HEK293T (cell line): ENCODE measurements at places on chromosomes 3 and 15.
A peak's percentile ranks its signal among the peaks of the same experiment; 100 is the strongest.

- peak; percentile 48 for DNase-seq
Observed at GRCh38 chr3:132721479-132722164, 587 bp downstream of the NPHP3 start.

DNA sequence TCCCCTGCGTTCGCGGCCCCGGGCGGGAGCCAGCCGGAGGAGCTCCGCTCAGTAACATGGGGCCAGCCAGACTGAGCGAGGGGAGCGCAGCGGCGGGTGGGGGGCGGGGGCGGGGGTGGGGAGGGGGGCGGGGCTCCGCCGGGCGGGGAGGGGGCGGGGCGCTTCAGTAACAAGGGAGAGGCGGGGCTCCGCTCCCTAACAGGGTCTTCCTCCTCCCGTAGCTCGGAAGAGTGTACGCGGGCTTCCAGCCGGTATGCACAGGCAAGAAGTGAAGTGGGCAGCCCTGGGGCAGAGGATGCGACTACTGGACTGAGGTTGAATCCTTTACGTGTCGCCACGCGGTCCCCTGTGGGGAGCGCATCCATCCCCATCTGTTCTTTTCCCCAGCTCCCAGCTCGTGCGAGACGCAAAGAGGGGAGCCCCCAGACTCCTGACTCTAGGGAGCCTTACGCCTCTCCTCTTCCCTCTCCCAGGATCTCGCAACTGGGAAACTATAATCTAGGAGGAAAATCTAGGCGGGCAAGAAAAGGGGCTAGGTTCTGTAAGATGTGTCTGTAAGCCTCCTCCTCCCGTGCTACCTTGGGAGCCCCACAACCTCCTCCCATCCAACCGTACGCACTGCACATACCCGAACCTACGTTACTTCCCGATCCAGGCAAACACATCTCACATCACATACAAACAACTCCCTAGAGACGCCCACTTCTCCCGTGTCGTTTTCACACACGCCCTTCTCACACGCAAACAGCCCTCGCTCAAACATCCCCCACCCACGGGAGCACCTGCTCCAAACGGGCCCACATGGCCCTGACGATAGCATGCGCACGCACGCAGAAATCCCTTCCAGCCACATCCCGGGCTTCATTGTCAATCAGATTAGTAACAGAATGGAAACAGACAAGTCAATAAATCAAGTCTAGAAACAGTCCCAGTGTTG, at the start of gene SHF:
TSS of gene SHF (minus strand) at position 73 of the 937 bp plus-strand sequence. CDS start at position 58, 15 bp downstream.
- peak; percentile 70 for DNase-seq

GRCh38 chr3:134229038-134229437, 21.6 kb downstream of the RYK start:
- DNase-seq: no peak

DNA sequence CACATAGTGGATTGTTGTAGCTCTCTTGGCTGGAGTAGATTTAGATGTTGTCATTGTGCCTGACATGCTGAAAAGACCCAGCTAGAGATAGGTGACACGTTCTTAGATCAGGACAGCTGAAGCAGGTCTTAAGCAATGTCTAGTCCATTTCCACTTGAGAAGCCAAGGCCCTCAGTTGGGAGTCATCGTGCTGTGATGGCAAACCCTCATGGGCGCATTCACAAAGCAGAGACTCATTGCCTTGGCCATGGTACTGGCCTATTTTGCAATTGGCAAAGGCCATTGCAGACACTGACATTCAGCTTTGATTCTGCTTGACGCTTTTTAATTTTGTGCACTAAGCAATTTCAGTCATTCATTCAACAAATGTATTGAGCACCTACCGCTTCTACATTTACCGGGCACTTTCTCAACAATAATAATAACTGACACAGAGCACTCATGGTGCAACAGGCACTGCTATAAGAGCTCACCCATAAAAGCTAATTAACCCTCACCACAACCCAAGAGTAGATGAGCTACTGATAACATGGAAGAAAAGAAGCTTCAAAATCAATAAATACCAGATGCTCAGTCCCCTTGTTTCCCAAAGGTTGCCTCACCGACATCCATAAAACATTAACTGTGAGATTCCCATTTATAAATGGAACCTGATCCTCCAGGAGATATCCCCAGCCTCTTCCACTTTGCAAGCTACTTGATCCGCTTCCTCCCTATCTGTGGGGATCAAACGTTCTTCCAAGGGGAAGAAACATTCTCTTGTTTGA, 200.1 kb downstream of the TLE3 start:
- no peak for DNase-seq

DNA sequence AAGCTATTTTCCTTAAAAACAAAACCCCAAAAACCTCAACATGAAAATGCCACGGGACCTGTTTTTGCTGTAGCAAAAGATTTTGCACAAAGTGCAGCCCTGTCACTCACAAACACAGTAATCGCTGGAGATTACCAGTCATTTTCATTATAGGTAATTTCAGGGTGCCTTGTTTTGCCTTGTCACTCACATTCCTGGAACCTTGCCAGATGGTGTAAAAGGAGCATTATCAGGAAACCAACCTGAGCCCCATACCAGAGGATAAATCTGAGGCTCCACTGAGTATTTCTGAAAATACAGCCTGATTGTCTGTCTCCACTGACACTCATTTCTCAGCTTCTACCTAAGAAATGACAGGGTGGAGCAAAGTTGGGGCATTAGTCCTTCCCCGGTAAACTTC, 791.3 kb upstream of the LMCD1 start:
- DNase-seq: no peak

DNA sequence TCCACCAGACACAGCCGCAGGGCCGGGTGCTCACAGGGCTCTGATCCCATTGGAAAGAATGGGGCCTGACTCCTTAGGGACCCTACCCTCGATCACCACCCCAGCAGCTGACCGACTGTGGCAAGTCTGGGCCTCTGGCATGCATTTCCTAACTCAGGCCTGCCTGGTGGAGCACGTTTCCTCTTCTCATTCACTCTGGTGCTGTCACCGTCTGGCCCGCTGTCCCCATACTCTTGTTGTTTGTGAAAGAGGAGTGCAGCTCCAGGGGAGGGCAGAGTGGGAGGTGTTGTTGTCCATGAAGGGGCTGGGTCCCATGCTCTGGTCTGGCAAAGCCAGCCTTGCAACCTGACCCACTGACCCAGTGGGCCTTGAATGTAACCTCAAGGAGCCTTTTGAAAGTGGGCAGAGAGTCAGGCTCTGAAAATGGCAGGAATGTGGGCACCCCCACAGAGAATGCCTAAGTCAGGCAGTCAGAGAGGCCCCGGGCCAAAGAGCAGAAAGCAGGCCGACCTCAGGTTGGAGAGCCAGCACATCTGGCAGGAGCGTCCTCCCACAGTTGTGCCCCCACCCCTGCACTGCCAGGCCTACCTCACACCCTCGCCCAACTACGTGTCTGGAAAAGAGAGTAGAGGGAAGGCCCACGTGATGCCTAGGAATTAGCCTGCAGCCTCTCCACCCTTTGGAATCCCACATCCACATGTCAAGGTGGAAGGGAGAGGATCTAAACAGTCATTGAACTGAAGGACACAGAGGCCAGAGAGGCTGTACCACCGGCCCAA, 10.9 kb downstream of the SEMA7A start:
- no peak for DNase-seq

DNA sequence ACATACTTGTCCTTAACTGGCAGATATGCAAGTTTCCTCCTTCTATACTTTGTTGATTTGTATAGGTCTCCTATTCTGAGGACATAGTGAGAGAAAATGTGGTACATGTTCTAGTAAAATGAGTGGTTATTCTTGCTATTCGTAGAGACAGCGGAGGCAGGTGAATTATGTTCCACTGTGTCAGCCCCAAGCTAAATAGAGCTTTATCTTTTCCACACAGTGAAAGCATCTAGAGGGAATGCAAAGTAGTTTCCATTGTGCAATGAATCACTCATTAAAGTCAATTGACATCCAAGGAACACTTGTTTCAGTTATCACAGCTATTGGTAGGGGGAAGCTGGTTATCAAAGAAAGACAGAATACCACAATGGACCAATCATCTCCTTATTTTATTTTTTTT, 262.4 kb downstream of the NLGN1 start:
- no peak for DNase-seq

GRCh38 chr3:48830715-48831114, 17.0 kb downstream of the PRKAR2A start:
- DNase-seq: no peak

- DNase-seq: no peak
Observed at GRCh38 chr3:194184801-194185200, 48.9 kb downstream of the HES1 start.

DNA sequence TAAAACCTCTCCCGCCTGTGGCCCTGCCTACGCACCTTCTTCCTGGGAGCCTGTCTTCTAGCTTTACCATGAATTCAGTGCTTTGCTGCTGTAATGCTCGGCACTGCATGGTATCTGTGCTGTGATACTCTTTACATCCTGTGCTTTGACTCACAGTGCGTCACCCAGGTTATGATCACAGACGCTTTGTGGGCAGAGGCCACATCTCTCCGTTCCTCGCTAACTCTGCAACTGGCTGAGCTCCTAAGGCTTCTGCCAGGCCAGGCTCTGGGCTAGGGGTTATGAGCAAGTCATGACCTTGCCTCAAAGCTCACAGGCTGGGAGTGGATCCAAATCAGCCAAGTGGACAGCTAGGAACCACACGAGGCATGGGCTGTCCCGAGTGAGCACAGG, 23.2 kb downstream of the SPTBN5 start:
- no peak for DNase-seq

- peak; percentile 69 for DNase-seq
Observed at GRCh38 chr15:41557673-41558399, 1.2 kb upstream of the TYRO3 start.

GRCh38 chr3:170558427-170558826, 27.4 kb downstream of the SLC7A14 start:
- DNase-seq: no peak

DNA sequence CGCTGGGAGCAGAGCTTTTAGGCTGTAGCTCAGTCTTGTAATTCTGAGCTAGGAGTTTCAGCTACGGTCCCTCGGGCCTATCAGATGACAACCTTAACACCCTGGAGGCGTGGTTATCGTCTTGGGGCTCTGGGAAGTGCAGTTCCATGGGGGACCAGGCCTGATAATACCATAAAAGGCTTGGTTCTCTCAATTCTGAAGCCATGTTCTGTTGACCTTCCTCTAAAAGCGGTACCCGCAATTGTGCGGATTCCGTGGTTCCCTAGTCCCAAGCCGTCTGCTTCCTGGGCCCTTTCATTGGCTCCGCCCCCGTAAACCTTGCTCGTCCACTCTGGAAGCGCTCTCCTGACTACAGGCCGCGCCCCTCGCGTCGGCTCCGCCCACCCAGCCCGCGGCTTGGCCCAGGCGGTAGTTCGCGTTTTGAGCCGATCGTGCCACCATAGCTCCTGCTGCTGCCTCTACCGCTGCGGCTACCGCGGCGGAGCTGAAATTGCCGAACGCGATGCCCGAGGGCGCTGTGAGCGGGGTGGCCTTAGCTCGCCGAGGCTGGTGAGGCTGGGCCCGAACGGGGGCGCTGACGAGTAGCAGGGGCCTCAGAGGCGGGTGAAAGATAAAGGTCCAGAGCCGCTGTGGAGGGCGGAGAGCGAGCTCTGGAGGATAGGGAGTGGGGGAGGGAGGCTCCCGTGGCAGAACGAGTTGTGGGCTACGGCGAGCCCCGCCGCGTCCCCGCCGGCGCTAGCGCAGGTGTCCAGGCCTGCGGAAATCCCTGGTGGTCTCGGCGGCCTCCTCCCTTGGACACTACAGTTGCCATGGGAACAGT, at the start of gene MAPKBP1:
TSS of gene MAPKBP1 (plus strand) at position 423 of the 820 bp plus-strand sequence. CDS start 792 bp downstream, outside the sequence.
- DNase-seq: peak; percentile 87

DNA sequence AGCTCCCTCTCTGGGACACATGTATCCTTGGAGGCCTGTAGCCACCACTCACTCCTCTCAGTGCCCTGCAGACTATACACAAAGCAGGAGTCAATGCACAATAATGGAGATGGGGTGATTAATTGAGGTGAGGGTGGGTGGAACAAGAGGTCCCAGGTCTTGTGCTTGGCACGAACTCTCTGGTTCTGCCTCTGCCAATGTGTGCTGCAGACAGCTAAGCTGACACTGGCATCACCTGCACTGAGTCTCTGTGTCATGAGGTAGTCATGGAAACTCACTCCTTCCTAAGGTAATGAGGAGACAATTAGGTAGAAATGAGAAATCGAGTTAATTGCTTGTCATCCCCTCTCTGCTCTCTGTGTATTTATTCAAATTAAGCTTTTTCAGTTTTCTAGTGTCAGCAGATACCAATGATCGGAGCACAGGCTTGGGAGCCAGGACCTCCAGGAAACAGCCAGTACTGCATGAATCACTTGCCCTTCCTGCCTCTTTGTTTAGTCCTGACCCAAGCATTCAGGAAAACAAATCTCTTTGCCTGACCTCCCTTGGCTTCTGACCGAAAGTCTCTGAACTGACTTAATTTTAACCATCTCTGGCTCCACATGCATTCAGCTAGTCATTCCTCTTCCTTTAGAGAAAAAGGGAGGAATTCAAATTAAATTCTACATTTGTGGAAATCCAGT, 56.7 kb downstream of the DRD3 start:
- DNase-seq: no peak

- DNase-seq: no peak
Observed at GRCh38 chr15:92650256-92650655, 5.3 kb downstream of the FAM174B start.

DNA sequence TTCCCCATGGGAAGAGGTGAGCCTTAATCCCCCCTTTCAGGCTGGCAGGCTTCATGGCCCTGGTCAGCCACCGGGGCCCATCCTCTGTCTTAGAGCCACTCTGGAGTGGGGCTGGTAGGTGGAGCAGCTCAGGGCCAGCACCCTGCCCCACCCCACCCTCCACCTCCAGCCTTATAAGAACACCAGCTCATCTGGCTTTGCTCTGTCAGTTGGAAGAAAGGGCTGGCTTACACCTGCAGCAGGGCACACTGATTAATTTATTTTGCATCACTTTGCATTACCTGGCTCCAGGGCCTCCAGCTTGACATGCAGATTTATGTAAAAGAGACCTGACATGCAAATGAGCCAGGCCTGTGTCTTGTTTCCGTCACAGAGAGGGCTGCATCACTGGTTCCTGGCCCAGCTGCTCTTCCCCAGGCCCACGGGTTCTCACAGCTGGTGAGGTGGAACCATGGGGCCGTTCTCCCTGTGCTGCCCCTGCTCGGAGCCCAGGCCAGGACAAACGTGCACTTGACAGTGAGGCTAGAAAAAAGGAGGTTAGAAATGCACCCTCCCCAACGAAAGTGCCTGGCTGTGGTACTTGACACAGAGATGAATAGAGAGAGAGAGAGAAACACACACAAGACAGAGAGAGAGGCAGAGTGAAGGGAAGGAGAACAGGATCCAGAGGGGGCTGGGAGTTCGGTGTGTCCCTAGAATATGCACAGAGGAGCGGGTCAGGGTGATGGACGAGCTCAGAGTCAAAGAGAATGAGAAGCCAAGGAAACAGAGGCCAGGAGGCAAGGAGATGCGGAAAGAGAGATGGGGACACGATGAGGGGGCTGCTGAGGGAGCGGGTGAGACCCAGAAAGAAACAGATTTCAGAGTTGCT, 44.5 kb upstream of the MAGEF1 start:
- DNase-seq: no peak
